Smooth muscle cell of bladder (primary cell): ENCODE measurements at places on chromosomes 7 and 10. TPM values are rescaled to one million over a fixed set of nuclear protein-coding genes. Genes with fewer than 3 reads are reported as not detected.

MACC1 gene
- 0.92 and 1.4 TPM in 2 replicates for total RNA-seq

UNCX gene
- total RNA-seq = not detected in 2 replicates

ASAH2 gene
- total RNA-seq = 0.74 and 1.00 TPM in 2 replicates

LRMDA gene
- total RNA-seq = 1.1 and 1.6 TPM in 2 replicates

ITGA8 gene
- 1.3 and 8.5 TPM in 2 replicates for total RNA-seq

C10orf90 gene
- total RNA-seq = under 0.01 TPM in 2 replicates

SPDYE3 gene
- total RNA-seq = not detected in 2 replicates

PPP1R17 gene
- total RNA-seq = not detected in 2 replicates

CALY gene
- total RNA-seq = not detected in 2 replicates

ADRB1 gene
- total RNA-seq = not detected in 2 replicates

CC2D2B gene
- total RNA-seq = 0.14 and 0.18 TPM in 2 replicates

HMX2 gene
- not detected in 2 replicates for total RNA-seq

CFAP43 gene
- 0.09 and 0.14 TPM in 2 replicates for total RNA-seq

HABP2 gene
- total RNA-seq = not detected in 2 replicates

LBX1 gene
- not detected in 2 replicates for total RNA-seq

DUS4L gene
- total RNA-seq = 4.4 and 5.1 TPM in 2 replicates
